ENCODE measurements at places on chromosomes 2 and 18.

GRCh38 chr2:26550276-26551015 lies 72.5 kb upstream of the OTOF start:
- DNase-seq = no peak

DNA sequence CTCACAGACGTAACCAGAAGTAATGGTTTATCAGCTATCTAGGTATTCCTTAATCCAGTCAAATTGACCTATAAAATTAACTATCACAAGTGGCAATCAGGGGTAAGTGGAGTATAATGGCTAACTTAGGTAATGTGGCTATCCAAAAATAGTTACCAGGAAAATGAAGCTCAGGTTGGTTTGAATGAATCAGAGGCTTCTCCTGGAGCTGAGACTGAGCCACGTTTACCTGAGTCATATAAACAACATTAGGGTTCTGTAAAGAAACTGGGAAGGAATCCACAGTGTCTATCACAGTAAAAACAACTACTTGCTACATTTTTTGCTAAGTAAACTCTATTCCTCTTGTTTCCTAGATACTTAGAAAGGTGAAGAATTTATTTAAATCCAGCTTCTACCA lies 236.0 kb upstream of the SPHKAP start:
- DNase-seq = peak; percentile 85

DNA sequence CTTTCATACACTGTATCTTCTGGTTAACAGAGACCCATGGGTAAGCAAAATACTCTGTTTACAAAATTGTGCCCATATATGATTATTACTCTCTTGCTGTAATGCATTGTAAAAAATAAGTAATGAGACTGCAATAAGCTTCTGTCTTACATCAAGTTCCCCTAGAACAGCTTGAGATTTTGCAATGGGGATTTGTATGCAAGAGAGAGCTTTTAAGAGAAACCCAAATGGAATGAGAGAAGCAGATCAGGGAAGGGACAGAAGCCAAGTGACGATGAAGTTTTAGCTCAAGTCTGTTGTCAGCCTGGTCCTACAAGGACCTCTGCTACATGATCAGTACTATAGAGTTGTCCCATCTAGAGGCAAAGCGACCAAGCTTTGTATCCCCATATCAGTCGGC lies 218.1 kb upstream of the VWC2L start:
- no peak for DNase-seq

DNA sequence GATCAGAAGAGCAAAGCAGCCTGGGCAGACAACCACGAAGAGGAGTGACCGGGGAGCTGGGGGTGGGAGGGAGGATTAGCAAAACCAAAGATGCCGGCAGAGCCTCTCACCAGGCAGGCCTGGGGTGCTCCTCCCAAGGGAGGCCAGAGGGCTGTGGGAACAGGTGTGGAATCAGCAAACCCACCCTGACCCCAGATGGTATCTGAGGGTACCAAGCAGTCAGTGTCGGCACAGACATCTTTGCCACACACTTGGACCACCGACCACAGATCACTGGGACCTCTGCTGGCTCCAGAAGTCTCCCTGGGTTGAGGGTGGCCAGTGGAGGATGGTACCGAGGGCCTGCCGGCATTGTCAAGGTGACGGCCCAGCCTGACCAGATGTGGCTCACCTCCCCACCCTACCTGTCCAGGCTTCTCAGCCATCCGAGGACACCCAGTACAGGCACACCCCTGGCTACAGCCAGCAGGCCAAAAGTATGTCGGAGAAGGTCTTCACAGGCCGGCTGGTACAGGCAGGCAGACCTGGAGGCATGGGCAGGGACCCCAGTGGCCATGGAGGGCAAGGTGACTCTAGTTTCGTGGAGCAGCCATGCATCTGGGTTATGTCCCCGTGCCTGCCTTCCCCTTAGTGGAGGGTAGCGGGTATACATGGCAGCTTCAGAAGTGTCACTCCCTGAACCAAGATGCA lies 82.1 kb downstream of the UXS1 start:
- DNase-seq = no peak

DNA sequence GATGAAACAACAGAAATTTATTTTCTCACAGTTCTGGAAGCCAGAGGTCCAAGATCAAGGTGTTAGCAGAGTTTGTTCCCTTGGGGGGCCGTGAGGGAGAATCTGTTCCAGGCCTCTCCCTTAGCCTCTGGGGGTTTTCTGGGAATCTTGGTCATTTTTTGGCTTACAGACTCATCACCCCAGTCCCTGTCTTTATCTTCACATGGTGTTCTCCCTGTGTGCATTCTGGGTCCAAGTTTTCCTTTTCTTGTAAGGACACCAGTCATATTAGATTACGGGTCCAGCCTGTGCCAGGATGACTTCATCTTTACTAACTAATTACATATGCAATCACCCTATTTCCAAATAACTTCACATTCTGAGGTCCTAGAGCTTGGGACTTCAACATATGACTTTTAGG lies 292.5 kb upstream of the TRIB2 start:
- peak; percentile 18 for DNase-seq

All from PC-3 (cell line).